ENCODE measurements at places on chromosomes 4 and X. TPM values are rescaled to one million over a fixed set of nuclear protein-coding genes. Genes with fewer than 3 reads are reported as not detected.

GRCh38 chrX:8864161-8864560, 63.0 kb upstream of the FAM9A start:
- no peak for DNase-seq

Gene ADGRG4
- not detected for polyA plus RNA-seq

Gene FAM50A
- 105 TPM for polyA plus RNA-seq

Gene USP26
- not detected for polyA plus RNA-seq

Gene RADX
- polyA plus RNA-seq = 0.09 TPM

Gene SYTL4
- 3.6 TPM for polyA plus RNA-seq

DNA sequence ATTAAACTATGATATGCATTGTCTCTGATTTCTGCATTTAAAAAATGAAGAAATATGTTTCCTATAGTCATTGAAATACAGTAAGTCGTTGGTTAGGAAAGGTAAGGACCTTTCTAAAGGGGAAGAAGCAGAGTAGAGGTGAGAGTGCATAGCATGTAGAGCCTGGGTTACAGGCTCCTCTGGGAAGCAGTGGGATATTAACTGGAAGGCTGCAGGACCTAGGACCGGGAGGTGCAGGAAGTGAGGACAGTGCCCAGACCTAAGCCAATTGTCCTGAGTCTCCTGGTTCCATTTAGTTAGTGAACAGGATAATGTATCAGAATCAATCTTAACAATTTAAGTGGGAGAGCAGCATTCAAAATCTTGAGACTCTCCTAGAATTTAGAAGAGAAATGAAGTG, 237.1 kb upstream of the NUDT6 start:
- DNase-seq = no peak

Gene GATA1
- not detected for polyA plus RNA-seq

- no peak for DNase-seq
Measured at GRCh38 chr4:80538276-80538926, 202.9 kb downstream of the CFAP299 start.

Gene ARHGAP24
- polyA plus RNA-seq = 1.7 TPM

GRCh38 chrX:132876523-132877338, 81.7 kb downstream of the HS6ST2 start:
- DNase-seq = no peak

DNA sequence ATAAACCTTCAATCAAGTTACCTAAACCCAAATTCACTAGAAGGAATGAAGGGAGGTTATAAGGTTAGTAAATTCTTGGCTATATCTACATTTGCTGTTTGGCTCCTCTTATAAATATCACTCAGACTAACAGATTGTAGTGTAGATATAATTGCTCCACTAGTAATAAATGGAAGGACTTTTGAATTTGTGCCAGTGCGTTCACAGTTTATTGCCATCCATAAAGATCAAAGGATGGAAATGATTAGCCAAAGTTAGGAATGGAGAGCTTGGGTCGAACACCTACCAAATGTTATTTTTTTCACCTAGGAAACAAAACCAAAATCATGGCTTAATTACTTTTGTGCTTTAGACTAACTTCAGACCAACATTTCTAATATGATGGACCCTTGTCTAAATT, 9.2 kb downstream of the DTHD1 start:
- no peak for DNase-seq

Gene OTC
- not detected for polyA plus RNA-seq

Gene ARX
- polyA plus RNA-seq = 0.46 TPM

DNA sequence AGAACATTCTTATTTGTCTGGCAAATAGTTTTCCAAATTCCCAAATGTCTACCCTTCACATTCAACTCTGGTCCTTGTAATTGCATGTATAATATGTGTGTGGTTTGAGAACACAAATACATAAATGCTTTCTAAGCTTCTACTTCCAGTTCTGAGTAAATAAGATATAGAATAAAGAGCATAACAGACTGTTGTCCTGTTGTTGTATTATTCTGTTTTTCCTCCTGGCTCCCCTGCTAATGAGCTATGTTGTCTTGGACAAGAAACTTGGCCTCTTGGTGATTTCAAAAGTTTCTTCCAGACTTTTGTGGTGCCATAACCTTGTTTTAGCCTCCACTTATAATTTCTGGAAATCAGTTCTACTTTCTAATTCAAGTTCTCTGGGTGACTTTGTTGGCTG, 75.3 kb upstream of the USP38 start:
- DNase-seq = no peak

Gene GABRQ
- 0.52 TPM for polyA plus RNA-seq

- DNase-seq = no peak
Measured at GRCh38 chr4:8910822-8911315, 39.2 kb upstream of the HMX1 start.

Gene AFM
- polyA plus RNA-seq = not detected

Gene PDHA2
- not detected for polyA plus RNA-seq

GRCh38 chr4:153024466-153024865, 88.3 kb downstream of the FHDC1 start:
- DNase-seq = no peak

GRCh38 chrX:48910926-48911411, 477 bp downstream of the SLC35A2 start:
- DNase-seq = no peak

- no peak for DNase-seq
Measured at GRCh38 chr4:153777421-153777820, 11.5 kb downstream of the SFRP2 start.

DNA sequence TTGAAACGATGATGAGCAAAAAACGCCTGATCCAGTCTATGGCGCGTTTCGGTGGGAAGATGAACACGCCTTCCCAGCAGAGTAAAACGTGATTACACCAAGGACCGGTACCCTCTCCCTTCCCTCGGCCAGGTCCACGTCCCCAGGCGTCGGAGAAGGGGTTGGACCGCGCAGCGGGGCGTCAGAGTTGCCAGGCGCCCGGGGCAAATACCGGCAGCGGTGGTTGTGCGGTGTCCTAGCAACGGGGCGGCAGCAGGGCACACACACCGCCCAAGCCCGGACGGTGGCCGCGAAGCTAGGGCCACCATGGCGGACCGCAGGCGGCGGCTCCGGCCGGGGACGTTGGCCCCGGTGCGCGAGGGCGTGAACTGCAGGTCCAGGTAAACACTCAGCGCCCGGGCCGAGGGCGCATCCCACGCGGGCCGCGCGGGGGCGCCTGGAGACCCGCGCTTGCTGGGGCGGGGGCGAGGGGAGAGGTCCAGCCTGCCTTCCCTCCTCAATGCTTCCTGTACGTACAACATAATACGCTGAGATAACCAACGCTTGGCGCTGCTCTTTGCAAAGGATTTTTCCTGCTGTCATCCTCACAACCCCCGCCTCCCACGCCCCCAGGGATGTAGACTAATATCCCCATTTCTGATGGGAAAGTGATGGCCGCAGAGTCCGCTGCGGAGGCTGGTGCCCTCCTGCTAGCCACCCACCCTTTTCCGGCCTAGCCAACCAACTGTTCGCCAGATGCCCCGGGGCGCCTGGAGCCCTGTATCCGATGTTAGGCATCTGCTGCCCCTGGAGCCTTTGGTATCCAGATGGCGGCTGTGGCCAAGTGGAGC, at the start of gene FAM47E:
Gene FAM47E (plus strand): TSS at position 281 of the 830 bp plus-strand sequence. CDS start 26 bp downstream, at position 307.
- DNase-seq = peak; percentile 57

GRCh38 chr4:173514641-173515217, 15.3 kb downstream of the HAND2 start:
- no peak for DNase-seq

Gene DGKK
- polyA plus RNA-seq = not detected

GRCh38 chr4:2592572-2592971, 56.1 kb downstream of the FAM193A start:
- no peak for DNase-seq

GRCh38 chrX:103405009-103405333, 28.6 kb downstream of the BEX3 start:
- no peak for DNase-seq

DNA sequence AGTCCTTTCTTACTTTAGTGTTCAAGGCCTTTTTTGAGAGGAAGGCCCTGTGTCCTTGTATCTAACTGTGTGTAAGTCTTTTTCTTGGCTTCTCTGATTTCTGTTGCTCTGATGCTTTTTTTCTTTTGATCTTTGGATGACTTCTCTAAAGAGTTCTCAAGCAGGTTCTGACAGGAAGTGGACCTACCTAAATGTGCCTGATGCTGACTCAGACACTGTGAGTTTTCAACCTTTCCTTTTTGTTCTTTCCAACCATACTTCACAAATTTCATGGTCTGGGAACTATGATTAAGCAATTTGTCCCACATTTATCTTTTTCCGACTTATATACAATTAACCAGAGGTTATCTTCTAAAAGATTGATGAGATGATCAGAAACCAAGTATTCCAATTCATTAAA, 96.5 kb downstream of the SYTL5 start:
- DNase-seq = no peak

Gene F8
- polyA plus RNA-seq = 4.3 TPM

- no peak for DNase-seq
Measured at GRCh38 chrX:70470850-70471289, 26.2 kb downstream of the DLG3 start.

GRCh38 chr4:169618286-169618685, 2.1 kb upstream of the CLCN3 start:
- DNase-seq = no peak

- no peak for DNase-seq
Measured at GRCh38 chrX:103704863-103705262, 5.8 kb upstream of the TMEM31 start.

- no peak for DNase-seq
Measured at GRCh38 chrX:16171944-16172343, 4.7 kb downstream of the MAGEB17 start.

GRCh38 chr4:83605210-83605609, 69.3 kb downstream of the GPAT3 start:
- no peak for DNase-seq

GRCh38 chrX:132271311-132271778, 52.1 kb upstream of the RAP2C start:
- DNase-seq = no peak

DNA sequence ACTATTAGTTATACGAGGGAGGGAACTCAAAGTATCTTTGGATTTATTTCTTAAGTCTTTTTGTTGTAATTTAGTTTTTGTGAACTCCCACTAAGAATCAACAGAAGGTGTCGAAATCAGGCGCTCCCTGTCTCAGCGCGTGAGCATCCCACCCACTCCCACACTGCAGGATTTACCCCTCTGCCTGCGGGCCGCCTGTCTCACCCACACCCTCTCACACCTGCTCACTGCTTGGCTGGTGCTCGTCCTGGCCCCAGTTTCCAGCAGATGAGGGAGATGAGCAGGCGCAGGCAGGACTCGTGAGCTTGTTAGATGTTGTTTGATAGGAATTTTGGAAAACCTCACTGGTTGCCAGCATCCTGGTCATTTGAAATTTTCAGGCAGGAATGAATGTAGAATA, 20.8 kb upstream of the HGFAC start:
- DNase-seq = no peak

DNA sequence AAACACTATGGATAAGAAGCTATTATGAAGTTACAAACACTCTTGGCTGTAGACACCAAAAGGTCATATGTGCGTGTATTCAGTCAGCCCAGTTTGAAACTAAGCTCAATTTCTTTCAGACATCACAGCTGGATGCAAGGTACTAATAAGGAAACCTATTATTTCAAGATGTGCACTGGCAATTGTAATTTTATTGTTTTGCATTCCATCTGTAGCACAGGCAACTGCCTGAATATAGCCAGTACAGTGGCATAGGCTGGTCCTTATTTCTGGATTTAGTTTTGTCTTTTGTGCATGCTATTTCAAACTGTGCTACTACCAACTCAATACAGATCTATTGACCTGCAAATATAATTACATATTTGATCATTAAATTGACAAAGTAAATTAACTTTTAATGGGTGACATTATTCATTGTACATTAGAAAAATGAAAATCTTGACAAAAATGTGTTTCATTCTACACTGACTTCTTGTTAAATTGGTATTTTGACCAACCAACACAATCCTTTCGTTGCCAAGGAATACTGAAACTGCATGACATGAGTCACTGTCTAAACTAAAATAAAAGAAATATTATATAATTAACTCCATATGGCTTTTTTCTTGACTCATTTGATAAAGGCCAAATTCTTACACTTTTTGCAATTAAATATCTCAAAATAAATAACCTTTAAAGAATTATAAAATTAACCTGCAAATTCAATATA, 594.3 kb upstream of the ADGRL3 start:
- DNase-seq = no peak

DNA sequence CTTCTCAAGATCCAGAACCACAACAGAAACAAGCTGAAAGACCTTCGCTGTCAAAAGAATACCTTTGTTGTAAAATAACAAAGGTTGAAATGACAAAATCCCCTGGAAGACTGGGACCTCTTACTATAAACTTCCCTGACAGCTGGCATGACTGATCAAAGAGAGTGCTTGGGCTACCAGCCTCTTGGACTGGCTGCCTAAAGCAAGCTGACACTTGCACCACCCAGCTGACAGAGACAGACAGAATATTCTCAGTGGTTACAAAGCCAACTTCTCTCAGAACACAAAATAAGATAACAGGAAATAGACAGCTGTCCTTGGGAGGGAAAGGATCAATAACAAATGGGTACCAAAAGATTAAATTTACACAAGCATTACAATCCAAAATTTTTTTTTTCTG, 241.7 kb upstream of the SPOCK3 start:
- no peak for DNase-seq

DNA sequence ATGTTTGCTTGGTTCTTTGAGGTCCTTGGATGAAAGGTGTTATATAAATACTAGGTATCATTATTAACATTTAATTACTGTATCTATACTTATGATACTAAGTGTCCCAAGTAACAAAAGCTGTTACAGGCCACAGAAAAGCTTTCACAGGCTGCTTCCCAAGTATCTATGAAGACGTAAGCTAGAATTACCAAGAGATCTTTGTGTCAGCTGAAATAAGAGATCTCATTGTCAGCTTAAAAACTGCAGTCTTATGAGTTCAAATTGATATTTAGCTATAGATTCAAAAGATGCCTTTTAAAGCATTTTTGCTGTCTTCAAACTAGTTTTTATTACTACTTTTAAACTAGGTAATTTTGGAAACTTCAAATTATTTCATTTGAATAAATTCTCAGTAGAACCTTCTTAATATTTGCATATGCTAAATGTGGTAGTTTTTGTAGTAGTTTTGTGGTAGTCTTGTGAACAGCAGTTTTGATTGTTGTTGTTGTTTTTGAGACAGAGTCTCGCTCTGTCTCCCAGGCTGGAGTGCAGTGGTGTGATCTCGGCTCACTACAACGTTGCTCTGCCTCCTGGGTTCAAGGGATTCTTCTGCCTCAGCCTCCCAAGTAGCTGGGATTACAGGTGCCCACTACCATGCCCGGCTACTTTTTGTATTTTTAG, 170.0 kb upstream of the RPL34 start:
- no peak for DNase-seq

Data from A549 (cell line).